ENCODE measurements at places on chromosomes 2 and 18.
A peak's percentile ranks its signal among the peaks of the same experiment; 100 is the strongest.

GRCh38 chr18:78433562-78433961 lies 546.1 kb upstream of the SALL3 start:
- H3K4me1 ChIP-seq = no peaks in the 10 kb centered on the region
- DNase-seq = no peak
- H3K4me3 ChIP-seq = no peak overlapping the region
- no peaks in the 10 kb centered on the region for H3K36me3 ChIP-seq
- no peaks in the 10 kb centered on the region for H3K27me3 ChIP-seq

DNA sequence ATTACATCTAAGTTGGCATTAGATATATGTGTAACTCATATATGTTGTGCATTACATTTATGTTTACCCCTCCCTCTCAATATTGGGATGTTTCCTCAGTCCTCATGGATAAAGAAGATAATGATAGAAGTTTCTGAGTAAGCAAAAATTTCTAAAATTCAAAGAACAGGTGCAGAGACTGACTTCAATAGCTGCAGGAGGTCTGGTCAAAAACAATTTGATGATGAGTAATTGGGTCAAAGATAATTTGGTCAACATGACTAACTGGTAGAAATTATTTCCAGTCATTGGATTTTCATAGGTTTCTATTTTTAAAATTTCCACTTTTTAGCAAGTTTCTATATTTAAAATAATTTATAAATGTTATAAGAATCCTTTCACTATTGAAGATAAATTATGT lies 1130.9 kb upstream of the SLC39A10 start:
- no peak overlapping the region for H3K4me3 ChIP-seq
- H3K36me3 ChIP-seq = no peaks in the 10 kb centered on the region
- H3K4me1 ChIP-seq = no peaks in the 10 kb centered on the region
- H3K27ac ChIP-seq = no peak overlapping the region
- DNase-seq = no peak

- H3K4me3 ChIP-seq = no peak overlapping the region
- no peak overlapping the region for H3K27ac ChIP-seq
- H3K27me3 ChIP-seq = no peaks in the 10 kb centered on the region
- DNase-seq = no peak
- no peaks in the 10 kb centered on the region for H3K36me3 ChIP-seq
Measured at GRCh38 chr2:149167941-149168340, 129.4 kb downstream of the LYPD6B start.

DNA sequence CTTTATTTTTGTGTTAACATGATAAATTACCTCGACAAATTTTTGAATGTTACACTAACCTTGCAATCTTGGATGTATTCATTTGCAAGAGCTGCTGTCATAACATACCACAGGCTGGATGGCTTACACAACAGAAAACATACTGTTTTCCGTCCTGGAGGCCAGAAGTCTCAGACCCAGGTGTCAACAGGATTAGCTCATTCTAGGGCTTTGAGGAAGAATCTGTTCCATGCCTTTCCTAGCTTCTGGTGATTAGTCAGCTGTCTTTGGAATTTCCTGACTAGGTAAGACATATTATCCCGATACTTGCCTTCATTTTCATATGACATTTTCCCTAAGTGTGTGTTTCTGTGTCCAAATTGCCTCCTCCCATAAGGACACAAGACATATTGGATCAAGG lies 188.6 kb upstream of the CDH19 start:
- H3K36me3 ChIP-seq = no peaks in the 10 kb centered on the region
- no peak overlapping the region for H3K27ac ChIP-seq
- DNase-seq = no peak
- no peaks in the 10 kb centered on the region for H3K4me1 ChIP-seq
- no peak overlapping the region for H3K4me3 ChIP-seq

DNA sequence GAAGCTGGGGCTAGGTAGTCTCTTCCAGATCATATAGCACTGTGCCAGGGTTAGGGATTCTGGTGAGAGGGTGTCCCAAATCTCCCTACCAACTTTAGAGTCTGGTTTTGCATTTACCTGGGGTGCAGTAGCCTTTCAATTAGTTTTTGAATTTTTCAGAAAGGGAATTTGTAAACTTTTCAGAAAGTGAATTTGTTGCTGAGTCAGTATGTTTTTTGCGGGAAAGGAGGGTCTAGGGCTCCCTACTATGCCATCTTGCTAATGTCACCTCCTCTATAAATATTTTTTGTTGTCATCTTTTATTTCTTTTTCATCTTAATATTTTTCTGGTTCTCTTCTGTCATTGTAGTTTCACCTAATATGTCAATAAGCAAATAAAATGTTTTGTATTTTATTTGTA lies 95.8 kb upstream of the FAM98A start:
- H3K36me3 ChIP-seq = no peaks in the 10 kb centered on the region
- DNase-seq = no peak
- no peak overlapping the region for H3K4me3 ChIP-seq
- no peaks in the 10 kb centered on the region for H3K4me1 ChIP-seq
- H3K27me3 ChIP-seq = no peaks in the 10 kb centered on the region

DNA sequence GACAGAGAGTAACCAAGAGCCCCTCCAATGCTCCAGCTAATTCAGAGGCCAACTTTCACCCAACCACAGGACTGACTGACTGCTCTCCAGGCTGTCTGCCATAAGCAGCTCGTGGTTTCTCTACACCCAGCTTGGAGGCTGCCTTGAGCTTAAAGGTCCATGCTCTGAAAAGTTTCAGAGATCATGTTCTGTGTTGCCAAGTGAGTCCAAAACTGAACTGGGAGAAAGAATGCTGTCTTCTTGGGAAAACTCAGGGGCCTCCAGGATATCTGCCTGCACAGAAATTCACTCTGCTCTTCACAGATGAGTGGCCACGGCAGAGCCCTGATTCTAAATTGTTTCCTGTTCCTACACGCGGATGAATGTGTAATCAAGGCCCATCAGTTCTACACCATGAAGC lies 51.1 kb downstream of the LPIN2 start:
- H3K36me3 ChIP-seq = no peaks in the 10 kb centered on the region
- H3K4me1 ChIP-seq = peaks cover 95% of the 10 kb centered on the region
- no peaks in the 10 kb centered on the region for H3K27me3 ChIP-seq
- H3K27ac ChIP-seq = peak overlapping the region; percentile 79

DNA sequence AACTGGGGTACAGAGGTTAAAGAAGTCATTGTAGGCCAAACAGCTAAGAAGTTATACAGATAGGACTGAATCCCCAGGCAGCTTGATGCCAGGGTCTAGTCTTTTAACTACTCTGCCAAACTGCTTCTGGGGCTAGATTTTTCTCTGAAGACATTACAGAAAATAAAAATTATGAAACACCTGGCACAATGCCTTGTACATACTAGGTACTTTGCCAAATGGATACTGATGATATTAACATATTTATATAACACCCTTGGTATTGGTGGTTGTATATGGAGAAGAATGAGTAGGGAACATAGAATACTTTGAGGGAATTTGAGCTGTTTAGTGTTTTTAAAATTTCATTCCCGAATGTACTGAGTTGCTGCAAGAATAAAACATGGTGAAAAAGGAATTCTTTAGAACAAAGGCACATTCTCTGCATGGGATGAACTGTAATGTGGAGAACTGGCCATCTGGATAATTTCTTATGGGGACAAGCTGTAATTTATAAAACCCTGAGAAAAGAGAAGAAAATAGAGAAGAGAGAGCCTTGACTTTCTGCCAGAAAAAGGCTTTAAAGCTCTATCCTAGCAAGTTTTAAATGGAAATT lies 210.9 kb upstream of the TMEM200C start:
- H3K27me3 ChIP-seq = no peaks in the 10 kb centered on the region
- no peaks in the 10 kb centered on the region for H3K36me3 ChIP-seq
- DNase-seq = no peak

- no peaks in the 10 kb centered on the region for H3K36me3 ChIP-seq
- H3K27ac ChIP-seq = no peak overlapping the region
- H3K27me3 ChIP-seq = no peaks in the 10 kb centered on the region
- no peak for DNase-seq
Measured at GRCh38 chr2:40359811-40360210, 92.1 kb downstream of the SLC8A1 start.

DNA sequence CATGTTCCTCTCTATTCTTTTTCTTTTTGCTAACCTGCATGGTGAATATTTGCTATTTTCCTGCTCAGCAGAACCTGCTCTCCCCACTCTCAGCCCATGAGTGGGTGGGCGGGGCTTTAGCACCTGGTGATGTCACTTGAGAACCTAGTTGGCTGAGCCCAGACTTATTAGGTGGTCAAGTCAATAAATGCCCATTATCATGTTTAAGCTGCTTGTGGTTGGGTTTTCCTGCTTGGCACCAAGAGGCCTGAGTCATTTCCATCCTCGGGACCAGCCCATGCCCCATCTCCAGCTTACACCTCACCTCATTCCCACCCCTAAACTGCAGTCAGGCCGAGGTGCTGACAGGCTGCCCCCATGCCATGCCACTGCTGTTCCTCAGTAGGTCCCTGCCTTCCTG lies 226.6 kb downstream of the ANKRD30B start:
- H3K4me1 ChIP-seq = no peaks in the 10 kb centered on the region
- no peak for DNase-seq
- H3K27ac ChIP-seq = no peak overlapping the region
- no peaks in the 10 kb centered on the region for H3K36me3 ChIP-seq
- no peak overlapping the region for H3K4me3 ChIP-seq

DNA sequence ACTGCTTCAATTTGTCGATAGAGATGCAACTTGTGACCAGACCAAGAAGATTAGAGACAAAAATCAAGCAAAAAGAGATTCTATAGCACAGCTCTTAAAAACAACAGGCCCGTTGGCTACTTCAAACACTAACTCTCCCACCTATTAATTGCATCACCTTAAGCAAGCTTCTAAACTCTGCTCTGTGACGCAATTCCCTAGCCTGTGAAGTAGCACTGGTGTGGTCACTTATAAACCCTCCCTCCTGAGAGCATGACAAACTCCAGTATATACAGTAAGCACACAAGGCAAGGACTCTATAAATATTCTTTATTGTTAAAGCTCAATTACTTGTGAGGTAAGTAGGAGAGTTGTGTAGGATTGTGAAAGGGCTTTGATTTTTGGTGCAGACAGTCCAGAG lies 72.3 kb downstream of the CMPK2 start:
- H3K27me3 ChIP-seq = no peaks in the 10 kb centered on the region
- H3K27ac ChIP-seq = no peak overlapping the region
- no peaks in the 10 kb centered on the region for H3K36me3 ChIP-seq
- H3K4me1 ChIP-seq = no peaks in the 10 kb centered on the region
- no peak overlapping the region for H3K4me3 ChIP-seq
- DNase-seq = no peak

GRCh38 chr2:55109219-55109891 lies 59.1 kb upstream of the RTN4 start:
- H3K4me1 ChIP-seq = no peaks in the 10 kb centered on the region
- H3K36me3 ChIP-seq = no peaks in the 10 kb centered on the region
- DNase-seq = no peak
- H3K27me3 ChIP-seq = no peaks in the 10 kb centered on the region

GRCh38 chr2:159050426-159050825 lies 82.0 kb downstream of the TANC1 start:
- no peaks in the 10 kb centered on the region for H3K4me1 ChIP-seq
- no peak overlapping the region for H3K4me3 ChIP-seq
- no peak for DNase-seq

GRCh38 chr2:234706086-234706485 lies 209.2 kb upstream of the ARL4C start:
- DNase-seq = no peak
- no peaks in the 10 kb centered on the region for H3K27me3 ChIP-seq
- no peaks in the 10 kb centered on the region for H3K4me1 ChIP-seq
- H3K36me3 ChIP-seq = no peaks in the 10 kb centered on the region
- H3K27ac ChIP-seq = no peak overlapping the region

GRCh38 chr2:139600166-139600565 lies 820.0 kb upstream of the NXPH2 start:
- H3K27me3 ChIP-seq = no peaks in the 10 kb centered on the region
- H3K36me3 ChIP-seq = no peaks in the 10 kb centered on the region
- no peak overlapping the region for H3K27ac ChIP-seq
- no peak overlapping the region for H3K4me3 ChIP-seq
- H3K4me1 ChIP-seq = no peaks in the 10 kb centered on the region

DNA sequence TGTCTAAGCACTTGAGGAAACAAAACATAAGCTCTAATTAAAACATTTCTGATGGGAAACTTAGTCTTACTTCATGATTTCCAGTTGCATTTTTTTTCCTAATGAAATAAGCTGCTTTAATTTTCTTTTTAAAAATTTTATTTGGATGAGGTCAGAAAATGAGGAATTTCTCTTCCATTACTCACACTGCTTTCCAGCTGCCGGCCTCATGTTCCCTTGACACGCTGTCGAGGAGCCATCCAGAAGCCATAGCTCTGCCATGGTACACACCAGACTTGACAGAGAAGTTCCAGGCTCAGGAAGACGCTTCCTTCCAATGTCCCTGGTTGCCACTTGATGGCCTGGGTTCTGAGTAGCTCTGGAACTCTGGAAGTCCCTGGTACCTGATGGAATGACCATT lies 12.1 kb upstream of the MAPRE2 start:
- no peaks in the 10 kb centered on the region for H3K27me3 ChIP-seq
- H3K27ac ChIP-seq = peak overlapping the region; percentile 80
- H3K4me1 ChIP-seq = peaks cover 36% of the 10 kb centered on the region
- peak overlapping the region; percentile 60 for H3K4me3 ChIP-seq
- DNase-seq = no peak

DNA sequence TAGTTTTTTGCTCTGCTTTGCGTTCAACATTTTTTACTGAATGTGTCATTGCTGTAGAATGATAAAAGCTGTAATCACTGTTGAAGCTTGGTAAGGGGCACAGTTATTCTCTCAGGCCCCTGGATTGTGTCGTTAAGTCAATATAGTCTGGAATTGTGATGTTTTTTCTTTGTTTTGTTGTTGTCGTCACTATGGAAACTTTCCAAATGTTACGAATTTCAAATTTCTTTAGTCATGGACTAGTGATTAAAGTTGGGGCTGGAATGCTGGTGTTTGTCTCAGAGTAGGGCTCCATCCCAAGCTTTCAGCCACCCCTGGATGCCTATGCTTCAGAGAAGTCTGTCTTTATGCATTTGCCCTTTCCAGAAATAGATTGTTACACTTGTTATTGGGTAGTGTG lies 287.2 kb downstream of the CDH19 start:
- DNase-seq = no peak
- H3K36me3 ChIP-seq = no peaks in the 10 kb centered on the region

- H3K36me3 ChIP-seq = no peaks in the 10 kb centered on the region
- H3K27ac ChIP-seq = no peak overlapping the region
- no peak overlapping the region for H3K4me3 ChIP-seq
- no peak for DNase-seq
Measured at GRCh38 chr2:57891086-57891712, 155.4 kb upstream of the VRK2 start.
